Upper lobe of right lung (tissue), 1 donor: ENCODE measurements at places on chromosomes 2 and 18.

GRCh38 chr2:30730736-30731647 is 76.3 kb downstream of the CAPN13 start:
- no peak overlapping the region for H3K27ac ChIP-seq
- DNase-seq: peak; percentile 48
- H3K36me3 ChIP-seq: no peaks in the 10 kb centered on the region
- no peak overlapping the region for H3K4me3 ChIP-seq

GRCh38 chr18:8928847-8929780 is 173.4 kb upstream of the NDUFV2 start:
- no peak for DNase-seq
- H3K4me3 ChIP-seq: no peak overlapping the region
- H3K27ac ChIP-seq: no peak overlapping the region
- no peaks in the 10 kb centered on the region for H3K4me1 ChIP-seq
- no peaks in the 10 kb centered on the region for H3K36me3 ChIP-seq

GRCh38 chr18:8602040-8602439 is 7.2 kb upstream of the RAB12 start:
- H3K36me3 ChIP-seq: no peaks in the 10 kb centered on the region
- no peaks in the 10 kb centered on the region for H3K27me3 ChIP-seq
- no peaks in the 10 kb centered on the region for H3K4me1 ChIP-seq

GRCh38 chr2:234986390-234986789 is 34.6 kb downstream of the SH3BP4 start:
- no peak overlapping the region for H3K27ac ChIP-seq
- H3K36me3 ChIP-seq: no peaks in the 10 kb centered on the region
- peaks cover 30% of the 10 kb centered on the region for H3K4me1 ChIP-seq
- DNase-seq: no peak

GRCh38 chr18:72700961-72701710 is 157.0 kb upstream of the CBLN2 start:
- H3K4me3 ChIP-seq: no peak overlapping the region
- no peak for DNase-seq
- no peaks in the 10 kb centered on the region for H3K36me3 ChIP-seq
- H3K27me3 ChIP-seq: no peaks in the 10 kb centered on the region
